ENCODE measurements at places on chromosomes 11 and 22.

- no peak for DNase-seq
Observed at GRCh38 chr11:106311531-106312230, 234.2 kb downstream of the AASDHPPT start.

DNA sequence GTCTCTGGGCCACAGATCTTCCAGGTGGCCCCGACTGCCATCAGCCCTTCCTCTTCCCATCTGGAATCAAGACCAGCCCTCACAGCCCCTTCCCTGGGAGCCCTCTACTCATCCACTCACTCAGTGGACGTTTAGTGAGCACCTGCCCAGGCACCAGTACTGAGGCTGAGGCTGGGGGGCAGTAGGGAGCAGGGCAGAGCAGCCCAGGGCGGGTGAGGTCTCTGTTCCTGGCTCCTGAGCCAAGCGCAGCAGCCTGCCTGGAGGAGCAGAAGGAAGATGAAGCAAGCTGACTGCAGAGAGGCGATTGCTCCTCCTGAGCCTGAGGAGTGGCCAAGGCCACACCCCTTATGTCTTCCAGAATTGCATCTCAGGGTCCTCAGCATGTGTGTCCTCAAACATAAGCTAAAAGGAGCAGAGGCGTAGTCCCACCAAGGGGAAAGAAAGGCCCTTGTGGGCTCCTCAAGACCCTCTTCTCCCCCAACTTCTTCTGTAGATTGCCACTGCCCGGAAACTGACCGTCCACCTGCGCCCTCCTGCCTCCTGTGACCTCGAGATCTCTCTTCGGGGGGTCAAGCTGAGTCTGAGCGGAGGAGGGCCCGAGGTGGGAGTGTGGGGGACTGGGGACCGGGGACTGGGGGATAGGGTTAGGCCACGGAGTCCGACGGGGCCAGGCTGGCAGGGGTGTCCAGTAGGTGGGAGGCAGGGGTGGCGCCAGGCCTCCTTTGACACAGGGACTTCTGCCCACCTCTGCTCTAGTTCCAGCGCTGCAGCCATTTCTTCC lies 5.8 kb downstream of the MAPK8IP2 start:
- no peak for DNase-seq

- DNase-seq = no peak
Observed at GRCh38 chr22:37381489-37381888, 45.8 kb downstream of the ELFN2 start.

DNA sequence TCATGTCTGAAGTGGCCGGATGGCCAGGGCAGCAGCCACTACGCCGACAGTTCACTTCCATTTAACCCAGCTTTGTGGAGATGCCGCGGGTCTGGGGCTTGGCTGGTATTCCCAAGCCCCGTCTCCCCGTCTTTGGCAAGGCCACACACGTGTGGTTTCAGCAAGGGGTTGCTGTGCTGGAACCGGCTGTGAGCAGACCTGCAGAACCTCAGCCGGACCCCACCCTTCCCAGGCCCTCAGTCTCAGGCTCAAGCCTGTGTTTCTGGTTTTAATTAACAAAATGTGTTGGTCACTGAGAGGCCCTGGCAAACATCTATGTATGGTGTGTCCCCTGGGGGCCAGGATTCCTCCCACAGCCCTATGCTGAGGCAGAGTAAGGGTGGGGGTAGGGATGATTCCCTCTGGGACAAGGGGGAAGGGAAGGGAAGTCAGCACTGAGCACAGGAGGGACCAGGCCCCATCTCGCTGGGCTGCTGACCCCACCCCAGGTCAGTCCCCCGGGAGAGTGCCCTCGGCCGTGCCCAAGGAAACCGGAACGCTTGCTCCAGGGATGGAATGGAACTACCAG lies 9.3 kb downstream of the OSBPL5 start:
- DNase-seq = no peak

GRCh38 chr11:105490333-105490732 lies 119.5 kb upstream of the GRIA4 start:
- DNase-seq = no peak

DNA sequence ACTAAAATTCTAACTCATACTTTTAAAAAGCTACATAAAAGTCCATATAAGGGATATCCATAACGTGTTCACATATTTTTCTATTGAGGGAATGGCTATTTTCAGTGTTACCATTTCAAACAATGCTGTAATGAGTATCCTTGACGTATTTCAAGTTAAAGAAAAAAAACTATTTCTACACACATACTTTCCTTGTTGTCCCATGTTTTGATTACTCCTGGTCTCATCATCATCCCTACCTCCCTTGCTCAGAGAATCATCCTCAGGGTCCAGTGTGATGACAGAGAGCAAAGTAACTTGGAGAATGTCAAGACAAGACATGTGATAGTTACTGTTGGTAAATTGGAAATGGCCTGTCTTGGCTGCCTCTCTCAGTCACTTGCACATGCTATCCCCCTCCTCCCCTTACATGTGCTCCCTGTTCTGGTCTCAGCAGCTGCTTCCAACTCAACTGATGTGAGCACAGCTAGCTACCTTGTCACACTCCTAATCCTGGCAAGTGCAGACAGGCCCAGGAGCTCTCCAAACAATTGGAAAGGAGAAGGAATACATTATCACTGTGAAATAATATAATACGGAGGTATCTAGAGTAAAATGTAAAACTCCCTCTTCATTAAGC lies 21.8 kb downstream of the NUMA1 start:
- no peak for DNase-seq

DNA sequence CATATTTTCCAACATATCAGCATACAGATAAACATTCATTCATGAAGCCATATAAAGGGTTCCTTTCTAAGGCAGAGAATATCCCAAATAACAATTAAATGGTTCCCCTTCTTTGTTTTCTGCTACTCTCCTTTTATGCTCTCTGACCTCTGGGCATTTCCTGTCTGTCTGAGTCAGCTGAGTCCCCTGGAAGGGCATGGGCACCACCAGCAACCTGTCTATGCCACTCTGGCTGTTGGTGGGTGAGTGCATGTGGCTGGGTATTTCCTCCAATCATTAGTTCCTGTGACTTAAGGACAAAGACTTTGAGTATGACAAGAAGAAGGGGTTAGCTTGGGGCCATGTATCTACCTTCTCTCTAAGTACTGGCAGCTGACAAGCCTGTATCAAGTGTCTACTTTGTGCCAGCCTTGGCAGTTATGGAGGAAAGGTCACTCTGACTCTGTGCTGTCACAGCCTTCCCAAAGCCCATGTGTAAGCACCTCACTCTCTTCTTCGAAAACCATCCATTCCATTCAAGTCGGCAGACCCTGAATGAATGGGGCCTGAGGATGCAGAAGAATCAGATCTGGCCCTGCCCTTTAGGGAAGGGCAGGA lies 86.3 kb upstream of the PHOX2A start:
- DNase-seq = no peak

GRCh38 chr11:103051151-103051801 lies 40.7 kb downstream of the DCUN1D5 start:
- no peak for DNase-seq
